Cortex of kidney (tissue), 1 donor: ENCODE measurements at places on chromosomes 5 and 9.

- DNase-seq: no peak
These were observed 7.3 kb upstream of the FCN1 start for GRCh38 chr9:134925011-134925511.

GRCh38 chr5:112931473-112931872, 9.4 kb upstream of the REEP5 start:
- no peak for DNase-seq

GRCh38 chr9:68781928-68782327, 76.9 kb downstream of the PIP5K1B start:
- DNase-seq: no peak

- DNase-seq: no peak
These were observed 16.7 kb downstream of the PTGS1 start for GRCh38 chr9:122387536-122387935.

- DNase-seq: no peak
These were observed 704 bp downstream of the SUSD1 start for GRCh38 chr9:112174222-112174964.

DNA sequence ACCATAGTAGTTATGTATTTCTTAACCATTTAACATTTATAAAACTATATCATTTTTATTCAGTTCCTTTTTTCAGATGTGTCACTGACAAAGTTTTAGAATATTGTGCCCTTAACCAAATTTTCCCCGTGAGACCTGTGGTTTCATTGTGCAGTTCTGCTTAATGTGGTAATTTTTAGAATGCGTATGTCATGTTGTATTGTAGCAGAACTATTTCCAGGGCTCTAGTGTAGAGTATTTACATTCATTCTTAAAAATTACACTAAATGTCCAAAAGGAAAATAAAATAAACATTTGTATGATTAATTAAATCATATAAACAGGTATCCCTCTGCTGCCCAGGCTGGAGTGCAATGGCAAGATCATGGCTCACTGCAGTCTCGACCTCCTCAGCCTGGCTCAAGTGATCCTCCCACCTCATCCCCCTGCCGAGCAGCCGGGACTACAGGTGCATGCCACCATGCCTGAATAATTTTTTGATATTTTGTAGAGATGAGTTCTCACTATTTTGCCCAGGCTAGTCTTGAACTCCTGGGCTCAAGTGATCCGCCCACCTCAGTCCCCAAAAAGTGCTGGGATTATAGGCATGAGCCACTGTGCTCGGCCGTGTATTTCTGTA, 15.4 kb downstream of the SERINC5 start:
- DNase-seq: no peak

DNA sequence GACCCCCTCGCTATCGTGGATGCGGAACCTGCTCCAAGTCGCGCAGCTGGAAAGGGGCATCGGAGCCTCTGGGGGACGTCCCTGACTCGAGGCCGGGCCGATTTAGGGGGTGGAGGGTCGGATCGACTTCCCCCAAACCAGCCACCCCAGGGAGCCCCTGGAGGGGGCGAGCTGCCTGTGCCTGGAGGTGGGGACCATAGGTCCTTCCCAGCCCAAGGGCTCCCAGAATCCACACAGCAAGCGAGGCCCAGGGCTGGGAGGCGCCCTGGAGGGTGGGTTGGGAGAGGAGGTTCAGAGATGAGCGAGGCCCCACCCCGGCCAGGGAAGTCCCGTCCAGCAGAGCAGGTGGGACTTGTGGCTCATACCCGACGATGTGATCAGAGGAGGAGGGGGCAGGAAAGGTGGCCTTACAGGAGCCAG, 147.6 kb downstream of the GAPVD1 start:
- DNase-seq: no peak

DNA sequence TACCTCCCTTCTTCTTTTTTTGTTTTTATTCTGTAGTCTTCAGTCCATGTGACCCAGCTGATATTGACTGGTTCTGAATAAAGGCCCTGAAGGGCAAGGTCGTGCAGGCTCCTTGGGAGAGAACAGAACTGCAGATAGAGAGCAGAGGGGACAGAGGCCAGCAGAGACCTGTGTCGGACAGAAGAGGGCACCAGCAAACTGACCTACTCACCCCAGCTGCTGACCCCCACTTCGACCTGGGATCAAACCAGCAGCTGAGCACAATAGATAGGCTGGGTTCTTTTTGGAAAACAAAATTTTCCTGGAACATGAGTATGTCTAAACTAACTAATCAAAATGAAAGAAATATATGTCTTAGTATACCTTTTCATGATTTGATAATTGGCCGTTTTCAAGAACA, 695.1 kb downstream of the NR2F1-AS1 start:
- no peak for DNase-seq
